ENCODE measurements at places on chromosomes 2 and 18. TPM values are rescaled to one million over a fixed set of nuclear protein-coding genes. Genes with fewer than 3 reads are reported as not detected.

The DNAJB2 gene
- 25.8 TPM for total RNA-seq

The CDKL4 gene
- total RNA-seq, result 0.95 TPM

The FAM110C gene
- total RNA-seq, result not detected

The MPP4 gene
- 0.11 TPM for total RNA-seq

DNA sequence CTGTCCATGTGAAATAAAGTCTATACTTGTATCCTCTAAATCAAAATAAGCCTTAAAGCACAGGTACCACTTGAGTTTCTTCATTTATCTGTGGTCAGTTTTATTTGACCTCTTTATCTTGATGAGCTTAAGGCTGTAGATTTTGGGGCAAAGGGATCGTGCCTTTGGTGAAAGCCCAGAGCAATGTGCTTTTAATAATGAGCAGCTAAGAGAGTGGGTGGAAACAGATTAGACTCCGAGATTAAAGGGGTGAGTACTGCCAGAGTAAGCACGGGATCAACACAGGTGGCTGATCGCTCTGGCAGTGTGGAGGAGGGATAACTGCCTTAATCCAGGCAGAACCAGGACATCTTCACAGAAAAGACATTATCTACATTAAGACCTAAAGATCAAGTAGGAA, 280.4 kb downstream of the TDRD15 start:
- DNase-seq, result no peak

- no peak for DNase-seq
Observed at GRCh38 chr2:61689568-61689967, 151.4 kb upstream of the XPO1 start.

GRCh38 chr2:30661173-30662107, 145.8 kb downstream of the CAPN13 start:
- peak; percentile 11 for DNase-seq

GRCh38 chr2:117551858-117552257, 262.6 kb upstream of the DDX18 start:
- DNase-seq, result no peak

Measured in SK-MEL-5 (cell line).